Brain (organoid and tissue), 16 donors: ENCODE measurements at places on chromosomes 7 and 10. TPM values are rescaled to one million over a fixed set of nuclear protein-coding genes. Genes with fewer than 3 reads are reported as not detected.
A peak's percentile ranks its signal among the peaks of the same experiment; 100 is the strongest.

- DNase-seq: peak; percentile 69
These were observed 348.2 kb upstream of the C7orf33 start for GRCh38 chr7:148242294-148242821.

- no peak for DNase-seq
These were observed 202.6 kb upstream of the NRP1 start for GRCh38 chr10:33537066-33537465.

The STAMBPL1 gene
- polyA plus RNA-seq: 0.87 TPM

DNA sequence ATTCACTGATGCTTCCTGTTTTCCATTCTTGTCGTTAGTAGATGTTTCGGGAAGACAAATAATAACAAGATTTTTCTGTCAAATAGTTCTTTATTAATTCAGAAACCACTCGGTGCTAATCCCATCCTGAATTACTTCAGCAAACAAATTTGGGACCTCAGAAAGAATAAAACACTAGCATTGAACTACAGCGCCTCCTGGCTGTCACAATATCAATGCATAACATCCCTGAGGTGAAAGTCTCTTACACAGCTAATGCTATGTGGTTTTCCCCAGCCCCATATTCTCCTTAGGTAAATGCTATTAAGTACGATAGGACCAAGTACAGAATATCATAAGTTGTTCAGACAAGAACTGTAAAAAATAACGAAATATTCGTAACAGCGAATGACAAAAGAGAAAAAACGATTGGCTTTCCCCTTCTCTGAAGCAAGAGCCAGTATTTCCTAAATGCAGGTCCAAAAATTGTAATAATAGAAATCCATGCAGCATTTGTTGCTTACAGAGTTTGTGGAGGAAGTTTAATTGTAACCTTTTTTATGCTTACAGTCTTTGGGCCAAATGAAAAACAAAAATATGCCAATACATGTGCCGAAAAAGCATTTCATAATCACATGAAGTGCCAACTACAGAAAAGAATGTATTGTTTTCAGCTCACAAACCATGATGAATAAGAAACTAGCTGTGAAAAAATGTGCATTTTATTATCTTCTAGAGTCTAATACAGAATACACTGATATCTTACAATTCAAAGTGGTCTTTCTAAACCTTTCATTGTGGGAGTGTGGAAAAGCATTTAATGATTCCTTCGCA is 47.3 kb downstream of the MYPN start:
- DNase-seq: peak; percentile 60

DNA sequence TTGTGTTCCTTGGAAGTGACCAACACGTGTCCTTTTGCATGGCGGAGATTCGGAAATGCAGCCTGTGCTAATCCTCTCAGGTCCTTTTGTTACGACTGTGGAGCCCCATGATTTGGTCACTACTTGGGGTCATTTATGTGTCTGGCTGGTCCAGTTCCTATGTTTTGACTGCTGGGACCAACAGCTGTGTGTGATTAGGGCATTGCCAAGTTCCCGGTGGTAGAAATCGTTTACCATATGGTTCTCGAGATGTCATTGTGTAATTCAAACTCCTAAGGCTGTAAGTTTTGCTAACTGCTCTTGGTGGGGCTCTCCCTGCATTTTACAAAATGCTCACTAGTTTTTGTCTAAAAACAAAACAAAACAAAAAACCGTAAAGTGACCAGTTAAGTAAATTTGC is 62.0 kb downstream of the CCNY start:
- DNase-seq: no peak

DNA sequence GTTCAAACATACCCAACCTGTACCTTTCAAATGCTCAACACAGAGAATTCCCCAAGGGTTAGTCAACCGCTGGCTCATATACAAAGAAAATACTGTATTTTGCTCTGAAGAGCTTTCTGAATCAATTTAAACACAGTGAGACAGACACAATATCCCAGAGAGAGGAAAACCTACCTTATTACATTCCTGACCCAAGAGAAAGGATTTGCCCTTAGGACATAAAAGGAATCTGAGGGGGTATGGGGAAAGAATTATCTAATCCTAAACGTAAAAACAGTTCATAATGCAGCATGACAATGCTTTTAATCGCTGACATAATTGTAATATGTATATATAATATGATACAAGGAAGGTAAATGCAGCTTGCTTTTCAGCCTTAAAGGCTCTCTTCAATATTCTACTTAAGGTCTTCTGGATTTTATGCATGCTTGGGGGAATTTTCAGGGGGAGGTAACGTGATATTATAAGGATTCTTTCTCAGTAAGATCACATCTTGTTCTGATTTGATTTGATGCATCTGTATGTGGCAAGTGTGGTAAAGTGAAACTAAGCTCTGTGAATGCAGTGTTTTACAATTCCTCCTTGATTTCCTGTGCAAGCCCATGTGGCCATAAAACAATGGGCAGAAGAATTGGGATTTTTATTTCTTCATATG is 240.5 kb downstream of the GLI3 start:
- peak; percentile 35 for DNase-seq

DNA sequence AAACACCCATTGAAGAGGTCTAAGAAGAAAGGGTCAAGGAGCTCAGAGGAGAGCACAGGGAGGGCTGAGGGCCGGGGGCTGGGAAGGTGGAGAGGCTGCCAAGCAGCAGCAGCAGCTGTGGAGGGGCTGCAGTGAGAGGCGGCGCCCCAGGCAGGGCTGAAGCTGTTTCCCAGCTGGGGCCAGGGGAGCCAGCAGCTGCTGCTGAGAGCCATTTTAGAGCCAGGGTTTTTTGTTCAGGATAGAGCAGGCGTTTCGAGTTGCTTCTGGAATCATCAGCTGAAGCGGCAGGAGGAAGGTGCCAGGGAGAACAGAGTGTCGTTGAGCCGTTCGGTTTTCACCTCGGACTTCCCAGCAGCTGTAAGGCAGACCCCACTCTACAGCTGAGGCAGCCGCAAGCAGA is 62.7 kb downstream of the LANCL2 start:
- DNase-seq: peak; percentile 36

The COMMD3 gene
- 64.7 TPM for polyA plus RNA-seq

- DNase-seq: no peak
These were observed 104.3 kb downstream of the CLEC2L start for GRCh38 chr7:139627831-139628230.

DNA sequence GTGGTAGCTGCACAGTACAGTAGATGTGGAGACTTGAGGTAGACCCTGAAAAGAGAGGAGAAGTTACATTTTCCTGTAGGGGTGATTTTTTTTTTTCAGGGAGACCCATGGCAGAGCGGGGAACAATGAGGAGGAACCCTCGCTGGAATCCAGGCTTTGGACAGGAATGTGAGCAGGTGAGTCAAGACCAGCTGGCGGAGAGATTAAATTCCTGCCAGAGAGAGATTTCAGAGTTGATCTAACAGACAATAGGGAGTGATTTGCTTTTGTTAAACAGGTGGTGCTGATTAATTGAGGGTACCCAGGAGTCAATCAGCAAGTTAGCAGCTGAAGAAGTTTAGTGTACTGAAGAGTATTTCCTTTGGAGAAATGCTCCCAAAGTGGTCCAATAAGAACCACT is 41.6 kb upstream of the MINDY3 start:
- DNase-seq: no peak
